Activated T-cell treated with anti-CD3 and anti-CD28 coated beads, Interleukin-2, amount 50 U/mL, for 48 hours (primary cell): ENCODE measurements at places on chromosomes 1 and 21.

- no peak for DNase-seq
Measured at GRCh38 chr1:49208712-49209111, 432.0 kb upstream of the BEND5 start.

GRCh38 chr1:245197911-245198379 lies 43.2 kb downstream of the KIF26B start:
- DNase-seq: no peak

DNA sequence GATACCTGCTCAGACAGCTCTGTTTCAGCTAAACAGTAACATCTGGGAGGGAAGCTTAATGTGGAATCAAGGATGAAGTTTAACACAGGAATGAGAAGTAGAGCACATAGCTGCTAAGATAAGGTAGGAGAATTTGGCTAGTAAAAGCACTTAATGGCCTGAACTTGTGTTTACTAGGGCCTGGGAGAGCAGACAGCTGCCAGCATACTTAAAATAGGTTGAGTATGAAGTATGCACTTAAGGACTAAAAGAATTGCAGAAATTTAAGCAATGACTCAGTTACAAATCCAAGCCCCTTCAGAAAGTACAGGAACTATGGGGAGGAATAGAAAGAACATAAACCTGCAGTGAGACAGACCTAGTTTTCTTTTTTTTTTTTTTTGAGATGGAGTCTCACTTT lies 53.0 kb downstream of the BACH1 start:
- no peak for DNase-seq

DNA sequence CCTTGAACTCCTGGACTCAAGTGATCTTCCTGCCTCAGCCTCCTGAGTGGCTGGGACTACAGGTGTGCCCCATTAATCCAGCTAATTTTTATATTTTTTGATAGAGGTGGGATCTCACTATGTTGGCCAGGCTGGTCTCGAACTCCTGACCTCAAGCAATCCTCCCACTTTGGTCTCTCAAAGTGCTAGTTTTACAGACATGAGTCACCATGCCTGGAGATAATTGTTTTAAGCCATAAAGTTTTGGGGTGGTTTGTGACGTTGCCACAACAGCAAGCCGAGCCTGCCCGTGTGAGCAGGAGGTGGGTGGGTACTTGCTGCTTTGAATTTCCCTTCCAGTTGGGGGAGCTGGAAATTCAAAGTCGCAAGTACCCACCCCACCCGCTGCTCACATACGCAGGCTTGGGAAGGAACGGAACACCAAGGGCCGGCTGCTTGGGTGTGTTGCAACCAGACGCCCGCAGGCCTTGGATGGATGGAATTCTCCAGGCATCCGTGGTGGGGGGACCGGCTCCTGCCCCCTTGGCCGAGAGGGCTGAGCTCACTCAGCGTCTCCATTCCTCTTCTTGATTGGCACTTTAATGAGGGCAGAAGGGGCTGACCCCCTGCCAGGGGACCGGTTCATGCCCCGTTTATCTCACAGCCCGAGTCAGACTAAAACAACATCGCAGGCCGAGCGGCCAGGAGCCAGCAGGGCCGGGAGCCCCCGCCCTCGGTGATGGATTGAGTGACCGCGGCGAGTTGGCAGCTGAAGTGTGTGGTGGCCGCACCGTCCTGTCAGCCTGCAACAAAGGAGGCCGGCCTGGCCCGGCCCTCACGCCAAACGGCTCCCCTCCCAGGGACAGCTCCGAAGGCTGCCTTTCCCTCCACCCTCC lies 78.1 kb downstream of the DHRS3 start:
- DNase-seq: no peak
